T-helper 1 cell (primary cell): ENCODE measurements at places on chromosomes 11 and 22.

DNA sequence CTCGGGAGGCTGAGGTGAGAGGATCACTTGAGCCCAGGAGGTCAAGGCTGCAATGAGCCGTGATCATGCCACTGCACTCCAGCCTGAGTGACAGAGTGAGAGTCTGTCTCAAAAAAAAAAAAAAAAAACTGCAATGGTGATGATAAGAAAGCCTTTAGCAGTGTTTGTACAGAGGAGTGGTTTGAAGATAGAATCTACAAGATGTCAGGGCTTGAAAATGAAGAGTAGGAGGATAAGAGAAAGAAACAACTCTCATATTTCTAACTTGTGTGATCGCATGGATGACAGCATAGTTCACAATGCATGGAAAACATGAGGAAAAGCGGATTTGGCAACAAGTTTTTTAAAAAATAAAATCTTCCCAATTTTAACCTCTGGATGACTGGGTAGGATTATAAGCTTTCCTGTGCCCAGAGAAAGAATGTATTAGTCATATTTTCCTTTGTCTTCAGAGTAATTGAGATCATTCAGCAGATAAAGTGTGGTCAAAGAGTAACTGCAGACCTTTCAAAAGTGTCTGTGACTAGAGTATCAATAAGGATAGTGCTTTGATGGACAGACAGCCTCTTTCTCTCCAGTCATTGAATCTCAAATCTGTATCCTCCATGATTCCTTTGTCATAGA lies 328.1 kb downstream of the CASP12 start:
- DNase-seq = no peak

DNA sequence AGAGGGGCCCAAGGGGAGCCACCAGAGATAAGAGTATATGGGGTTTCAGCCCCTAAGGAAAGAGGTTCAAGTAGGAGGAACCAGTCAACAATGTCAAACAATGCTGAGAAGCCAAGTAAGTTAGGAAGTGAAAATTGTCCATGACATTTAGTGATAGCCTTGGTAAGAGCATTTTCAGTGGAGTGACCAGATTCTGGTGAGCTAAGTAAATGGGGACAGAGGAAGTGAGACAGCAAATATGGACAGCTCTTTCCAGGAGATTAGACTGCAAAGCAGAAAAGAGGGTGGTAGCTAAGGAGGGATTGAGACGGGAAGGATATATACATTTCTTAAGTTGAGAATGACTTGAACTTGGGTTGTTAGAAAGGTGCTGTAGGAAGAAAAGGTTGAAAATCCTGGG lies 22.9 kb downstream of the POLD3 start:
- DNase-seq = no peak

GRCh38 chr11:64196626-64197025 lies 9.9 kb upstream of the FERMT3 start:
- no peak for DNase-seq

DNA sequence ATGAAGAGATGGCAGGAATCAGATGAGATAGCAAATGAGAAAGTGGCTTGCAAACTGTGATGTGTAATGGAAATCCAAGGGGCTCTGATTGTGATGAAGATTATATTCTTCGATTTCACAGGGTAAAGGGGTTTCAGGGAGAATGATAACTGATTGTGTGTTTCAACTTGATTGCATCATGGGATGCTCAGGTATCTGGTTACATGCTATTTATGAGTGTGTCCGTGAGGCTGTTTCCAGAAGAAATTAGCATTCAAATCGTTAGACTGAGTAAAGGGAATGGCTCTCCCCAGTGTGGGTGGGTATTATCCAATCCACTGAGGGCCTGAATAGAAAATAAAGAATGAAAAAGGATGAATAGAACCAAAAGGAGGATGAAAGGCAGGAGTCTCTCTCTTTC lies 278.7 kb upstream of the LARGE1 start:
- DNase-seq = no peak

- DNase-seq = peak; percentile 46
These were observed 195.9 kb downstream of the SWAP70 start for GRCh38 chr11:9859554-9860305.

GRCh38 chr11:75734491-75735180 lies 17.0 kb downstream of the MOGAT2 start:
- no peak for DNase-seq

DNA sequence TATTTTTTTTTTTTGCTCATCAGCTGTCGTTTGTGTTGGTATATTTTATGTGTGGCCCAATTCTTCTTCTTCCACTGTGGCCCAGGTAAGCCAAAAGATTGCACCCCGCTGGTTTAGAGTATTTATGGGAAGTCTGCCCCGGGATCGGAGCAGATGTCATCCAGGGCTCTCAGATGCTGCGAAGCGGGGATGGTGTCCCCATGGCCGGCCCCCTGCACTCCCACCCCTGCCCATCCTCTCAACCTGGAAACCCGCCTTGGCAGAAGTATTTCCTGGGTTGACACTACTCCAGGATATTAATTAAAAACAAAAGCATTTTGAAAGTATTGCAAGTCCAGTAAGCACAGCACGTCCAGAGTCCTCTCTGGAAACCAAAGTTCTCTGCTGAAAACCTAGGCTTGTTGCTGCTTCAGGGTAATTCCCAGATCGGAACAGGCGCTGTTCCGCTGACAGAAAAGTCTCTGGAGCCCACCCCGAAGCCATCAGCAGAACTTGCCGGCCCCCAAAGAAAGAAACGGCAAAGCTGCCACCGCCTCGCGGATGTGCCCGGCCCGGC lies 833 bp downstream of the SCUBE2 start:
- no peak for DNase-seq

DNA sequence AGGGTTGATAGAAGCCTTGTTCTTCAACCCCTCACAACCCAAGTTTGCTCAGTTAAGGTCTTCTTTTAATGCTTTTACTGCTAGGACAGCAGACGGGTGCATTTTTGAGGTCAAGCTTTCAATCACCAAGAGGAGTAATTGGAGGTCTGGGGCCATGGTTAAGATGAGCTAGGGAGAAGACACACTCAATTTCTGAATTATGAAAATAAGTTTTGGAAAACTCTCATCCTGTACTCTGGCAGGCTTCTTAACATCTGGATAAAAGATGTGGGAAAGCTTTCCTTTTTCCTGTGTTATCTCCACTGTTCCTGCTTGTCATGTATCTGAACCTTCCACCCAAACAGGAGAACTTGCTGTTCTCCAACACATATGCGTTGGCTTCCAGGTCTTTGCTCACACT lies 9.7 kb downstream of the ABTB2 start:
- no peak for DNase-seq

- DNase-seq = no peak
These were observed 35.0 kb upstream of the CRTAM start for GRCh38 chr11:122803306-122803705.

DNA sequence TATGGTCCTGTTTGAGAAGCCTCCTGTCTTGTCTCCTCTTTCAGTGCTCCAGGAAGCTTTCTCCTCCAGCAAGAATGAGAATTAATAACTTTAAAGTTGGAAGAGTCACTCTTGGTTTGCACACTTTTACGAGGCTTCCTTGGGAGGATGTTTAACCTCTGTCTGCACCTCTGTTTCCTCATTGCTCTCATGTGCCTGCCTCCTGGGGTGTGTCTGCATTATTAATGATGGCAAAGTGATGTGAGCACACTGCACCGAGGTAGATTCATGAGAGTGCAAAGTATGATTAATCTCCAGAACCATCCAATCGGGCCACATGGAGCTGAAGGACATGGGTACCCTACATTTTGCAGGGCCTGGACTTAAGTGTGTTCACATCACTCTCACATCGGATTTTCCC lies 73.5 kb upstream of the TENM4 start:
- DNase-seq = no peak
